ENCODE measurements at places on chromosomes 7 and 10. TPM values are rescaled to one million over a fixed set of nuclear protein-coding genes. Genes with fewer than 3 reads are reported as not detected.

DNA sequence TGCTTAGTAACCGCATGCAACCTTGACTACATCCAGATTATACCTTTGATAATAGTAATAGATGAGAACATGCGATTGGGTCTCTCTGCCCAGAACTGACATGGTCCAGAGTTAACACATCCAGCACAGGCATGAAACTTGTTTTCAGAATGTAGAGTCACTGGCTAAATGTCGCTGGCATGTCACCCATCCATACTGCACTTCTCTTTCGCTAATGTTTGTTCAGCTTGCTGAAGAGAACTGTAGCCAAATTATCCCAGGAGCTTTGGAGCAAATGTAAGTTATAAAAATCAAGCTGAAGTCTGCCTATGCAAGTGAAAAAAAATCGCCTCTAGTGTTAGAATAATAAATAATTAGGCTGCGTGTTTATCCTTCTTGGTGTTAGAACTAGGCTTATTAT, 98.2 kb downstream of the PRTFDC1 start:
- no peak for DNase-seq

DNA sequence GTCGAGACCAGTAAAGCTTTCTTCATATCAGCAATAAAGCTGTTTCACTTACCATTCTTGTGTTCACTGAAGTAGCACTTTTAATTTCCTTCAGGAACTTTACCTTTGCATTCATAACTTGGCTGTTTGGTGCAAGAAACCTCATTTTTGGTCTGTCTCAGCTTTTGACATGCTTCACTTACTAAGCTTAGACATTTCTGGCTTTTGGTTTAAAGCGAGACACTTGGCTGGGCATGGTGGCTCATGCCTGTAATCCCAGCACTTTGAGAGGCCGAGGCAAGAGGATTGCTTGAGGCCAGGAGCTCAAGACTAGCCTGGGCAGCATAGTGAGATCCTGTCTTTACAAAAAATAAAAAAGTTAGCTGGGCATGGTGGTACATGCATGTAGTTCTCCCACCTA, 15.8 kb downstream of the PLEKHA1 start:
- no peak for DNase-seq

DNA sequence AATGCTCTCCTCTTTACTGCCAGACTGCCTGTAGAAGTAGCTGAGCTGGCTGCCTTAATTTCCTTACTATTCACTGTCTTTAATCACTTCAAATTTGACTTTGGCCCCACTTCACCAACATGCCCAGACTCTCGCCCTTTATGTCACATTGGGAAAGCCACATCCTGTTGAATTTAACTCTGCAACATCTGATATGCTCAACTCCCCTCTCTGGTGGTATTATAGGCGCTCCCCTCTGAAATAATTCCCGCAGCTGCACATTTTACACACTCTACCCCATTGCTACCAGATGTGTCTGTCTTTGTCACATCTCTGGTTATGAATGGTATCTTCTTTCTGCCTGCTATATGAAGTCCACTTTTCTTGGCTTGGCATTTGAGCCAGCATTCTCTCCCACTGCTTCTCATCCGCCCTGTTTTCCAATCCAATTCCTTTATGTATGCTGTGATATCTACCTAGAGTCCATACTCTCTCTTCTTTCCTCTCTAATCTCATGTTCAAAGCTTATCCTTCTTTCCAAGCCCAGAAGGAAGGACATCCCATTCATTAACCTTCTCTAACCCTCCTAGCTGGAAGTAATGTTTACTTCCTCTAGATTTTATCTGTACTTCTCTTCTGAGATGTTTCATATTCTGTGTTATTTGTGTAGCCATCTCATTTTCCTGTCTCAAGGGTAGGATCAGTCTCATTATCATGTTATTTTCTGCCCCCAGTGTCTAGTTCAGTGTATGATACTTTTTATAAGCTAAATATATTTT, 134.5 kb downstream of the ST7 start:
- no peak for DNase-seq

DNA sequence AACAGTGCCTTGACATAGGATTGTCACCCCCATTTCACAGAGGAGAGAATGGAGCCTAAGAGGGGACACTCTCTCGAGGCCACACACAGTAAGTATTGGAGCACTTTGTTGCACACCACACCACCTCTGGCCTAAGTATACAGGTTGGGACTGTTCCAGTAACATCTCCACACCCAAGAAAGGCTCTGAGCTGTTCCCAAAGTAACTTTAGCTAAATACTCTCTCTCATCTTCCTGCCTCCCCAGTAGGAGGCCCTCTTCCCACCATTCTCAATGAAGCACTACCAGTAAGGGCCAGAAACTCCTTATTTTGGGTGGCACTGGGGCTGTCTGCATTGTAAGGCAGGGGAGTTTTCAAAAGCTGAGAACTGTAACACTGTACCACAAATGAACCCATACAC, 189.5 kb downstream of the ZNF438 start:
- DNase-seq: peak; percentile 7

AFAP1L2 gene
- total RNA-seq: not detected

- peak; percentile 99 for DNase-seq
These were observed 67.9 kb upstream of the PDZD8 start for GRCh38 chr10:117442944-117443685.

CALHM1 gene
- not detected for total RNA-seq
